Panc1 (cell line): ENCODE measurements at places on chromosomes 2 and 18. TPM values are rescaled to one million over a fixed set of nuclear protein-coding genes. Genes with fewer than 3 reads are reported as not detected.

The MC5R gene
- total RNA-seq, result not detected

The SESTD1 gene
- total RNA-seq, result 31.3 TPM

The VAMP8 gene
- total RNA-seq, result 93.2 TPM

The C2orf66 gene
- total RNA-seq, result 0.33 TPM

The DNER gene
- total RNA-seq, result 0.31 TPM

The ANKRD30B gene
- total RNA-seq, result not detected

The TGFA gene
- 1.7 TPM for total RNA-seq

The ALPG gene
- 65.3 TPM for total RNA-seq

The RAX gene
- total RNA-seq, result not detected

The TUBA3E gene
- not detected for total RNA-seq

The RPRM gene
- not detected for total RNA-seq

The WDCP gene
- total RNA-seq, result 20.0 TPM

The PNO1 gene
- 37.7 TPM for total RNA-seq

The CXCR1 gene
- not detected for total RNA-seq

The NEMP2 gene
- 12.0 TPM for total RNA-seq

The SMIM21 gene
- not detected for total RNA-seq

The ACVR1 gene
- 27.6 TPM for total RNA-seq

The UGT1A7 gene
- total RNA-seq, result not detected

The KIF1A gene
- total RNA-seq, result 132 TPM

The ALPP gene
- 7.3 TPM for total RNA-seq

The C1QL2 gene
- not detected for total RNA-seq

The C2orf80 gene
- total RNA-seq, result not detected

The ERBB4 gene
- total RNA-seq, result 0.15 TPM

The CNRIP1 gene
- total RNA-seq, result not detected

The RNF152 gene
- total RNA-seq, result 0.18 TPM

The CD8A gene
- total RNA-seq, result 0.41 TPM

The MARCO gene
- total RNA-seq, result 0.26 TPM

The SGPP2 gene
- total RNA-seq, result 0.05 TPM

The RNF125 gene
- total RNA-seq, result 0.57 TPM

The C2orf78 gene
- not detected for total RNA-seq

The TWIST2 gene
- 4.2 TPM for total RNA-seq

The ASXL3 gene
- 0.74 TPM for total RNA-seq

The STEAP3 gene
- 44.8 TPM for total RNA-seq

The KATNAL2 gene
- 2.6 TPM for total RNA-seq

The SPATA3 gene
- not detected for total RNA-seq

The SERPINB13 gene
- not detected for total RNA-seq

The DAW1 gene
- 0.26 TPM for total RNA-seq

The IFT172 gene
- 16.7 TPM for total RNA-seq
